ENCODE measurements at places on chromosomes 2 and 18. TPM values are rescaled to one million over a fixed set of nuclear protein-coding genes. Genes with fewer than 3 reads are reported as not detected.

The POTEI gene
- not detected for total RNA-seq

The MC2R gene
- total RNA-seq = not detected

The SCN9A gene
- 14.0 TPM for total RNA-seq

The C2orf81 gene
- total RNA-seq = 1.9 TPM

The SPEG gene
- 22.7 TPM for total RNA-seq

The DCAF17 gene
- 34.7 TPM for total RNA-seq

The VAPA gene
- total RNA-seq = 436 TPM

The PSMA8 gene
- not detected for total RNA-seq

The C2orf66 gene
- total RNA-seq = not detected

The ACVR1 gene
- total RNA-seq = 32.9 TPM

The UGT1A3 gene
- total RNA-seq = not detected

The ZSWIM2 gene
- not detected for total RNA-seq

The PTPRN gene
- total RNA-seq = 1.8 TPM

The CCDC121 gene
- total RNA-seq = 7.0 TPM

The OSGEPL1 gene
- 14.3 TPM for total RNA-seq

The SLC14A1 gene
- 5.6 TPM for total RNA-seq

The CAPN14 gene
- total RNA-seq = 0.16 TPM

The ALK gene
- total RNA-seq = 0.27 TPM

The RSAD2 gene
- total RNA-seq = 0.63 TPM

The PJVK gene
- 1.6 TPM for total RNA-seq

The PRKRA gene
- total RNA-seq = 34.2 TPM

The DPYSL5 gene
- not detected for total RNA-seq

The DSG1 gene
- not detected for total RNA-seq

The IKZF2 gene
- total RNA-seq = 11.3 TPM

The HOXD12 gene
- not detected for total RNA-seq

The CTNNA2 gene
- total RNA-seq = 0.36 TPM

The RBFA gene
- total RNA-seq = 20.1 TPM

The GPR155 gene
- 1.6 TPM for total RNA-seq

The CMPK2 gene
- 11.0 TPM for total RNA-seq

The RNU2-63P gene
- not detected for total RNA-seq

The NOL4 gene
- not detected for total RNA-seq

The CYP20A1 gene
- 69.4 TPM for total RNA-seq

The ASB18 gene
- total RNA-seq = not detected

The NEU2 gene
- not detected for total RNA-seq

The RTP5 gene
- total RNA-seq = not detected

The GPBAR1 gene
- total RNA-seq = not detected

The KCNE4 gene
- total RNA-seq = 22.2 TPM

The CXXC1 gene
- 68.4 TPM for total RNA-seq

The CD8A gene
- not detected for total RNA-seq

The ANKRD53 gene
- total RNA-seq = 6.5 TPM

The GCG gene
- not detected for total RNA-seq

The HJURP gene
- total RNA-seq = 1.1 TPM

The CEBPZOS gene
- total RNA-seq = 27.6 TPM

The TOGARAM2 gene
- total RNA-seq = under 0.01 TPM

The KLHL29 gene
- 2.9 TPM for total RNA-seq

The LOXHD1 gene
- not detected for total RNA-seq

The KCNG2 gene
- not detected for total RNA-seq

The NFU1 gene
- 171 TPM for total RNA-seq

The SKA1 gene
- total RNA-seq = 3.0 TPM
